Neural progenitor cell (in vitro differentiated cells): ENCODE measurements at places on chromosomes 6 and 20.

GRCh38 chr6:33549196-33549595, 30.9 kb downstream of the BAK1 start:
- DNase-seq: no peak

- no peak for DNase-seq
These were observed 102.2 kb downstream of the ZNF217 start for GRCh38 chr20:53491462-53491861.

- DNase-seq: peak; percentile 34
These were observed 72.4 kb downstream of the ADGRG6 start for GRCh38 chr6:142374091-142374770.

DNA sequence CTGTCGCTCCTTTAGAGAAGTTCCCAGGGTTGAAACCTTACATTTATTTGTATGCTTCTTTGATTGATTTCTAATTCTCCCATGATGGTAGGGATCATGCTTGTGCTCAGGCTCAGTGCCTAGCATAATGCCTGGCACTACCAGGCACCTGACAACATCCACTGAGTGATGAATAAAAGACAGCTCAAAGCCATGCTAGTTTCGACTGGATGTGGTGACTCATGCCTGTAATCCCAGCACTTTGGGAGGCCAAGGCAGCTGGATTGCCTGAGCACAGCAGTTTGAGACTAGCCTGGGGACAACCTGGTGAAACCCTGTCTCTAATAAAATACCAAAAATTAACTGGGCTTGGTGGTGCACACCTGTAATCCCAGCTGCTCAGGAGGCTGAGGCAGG, 11.6 kb upstream of the CD164 start:
- DNase-seq: no peak

DNA sequence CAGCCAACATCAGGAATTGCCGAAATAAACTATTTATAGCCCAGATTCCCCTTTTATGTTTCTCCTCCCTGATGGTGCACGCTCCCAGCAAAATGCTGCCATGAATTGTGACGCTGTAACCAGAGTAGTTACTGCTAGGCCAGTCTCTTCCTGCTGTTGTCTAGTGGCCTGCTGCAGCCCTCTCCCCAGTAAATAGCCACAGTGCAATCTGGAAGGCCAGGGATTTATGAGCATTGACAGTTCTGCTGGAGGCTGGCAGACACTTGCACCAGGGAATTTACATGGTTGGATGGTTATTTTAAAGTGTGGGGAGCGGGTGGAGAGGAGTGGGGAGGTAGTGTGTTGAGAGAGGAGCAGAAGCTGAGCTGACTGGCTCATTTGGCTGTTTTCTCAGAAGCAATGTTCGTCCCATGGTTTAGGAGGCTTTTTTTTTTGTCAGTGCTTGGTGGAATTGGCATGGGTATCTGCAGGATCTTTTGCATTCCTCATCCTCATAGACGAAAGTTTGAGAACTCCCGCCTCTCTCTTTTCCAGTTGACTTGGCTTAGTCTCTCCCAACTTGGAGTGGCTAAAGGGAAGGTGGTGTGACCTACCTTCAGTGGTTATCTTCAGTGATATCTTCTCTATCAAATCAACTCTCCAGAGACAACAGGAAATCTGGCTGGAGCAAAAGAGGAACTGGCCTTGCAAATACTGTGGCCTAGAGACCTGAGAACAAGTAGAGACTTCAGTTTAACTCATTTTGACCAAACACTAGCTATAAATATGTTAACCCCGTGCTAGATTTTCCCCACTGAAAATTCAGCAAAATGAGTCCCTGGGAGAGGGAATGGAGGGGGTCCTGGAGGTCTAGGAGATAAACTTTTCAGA, 99.3 kb upstream of the VSTM2L start:
- DNase-seq: no peak

GRCh38 chr6:16136621-16137450, 8.0 kb downstream of the MYLIP start:
- DNase-seq: no peak

- no peak for DNase-seq
These were observed 2.3 kb downstream of the PLAGL2 start for GRCh38 chr20:32205110-32205842.

- no peak for DNase-seq
These were observed 11.9 kb downstream of the SLX4IP start for GRCh38 chr20:10447028-10447427.

GRCh38 chr6:106027758-106028157, 58.4 kb upstream of the PRDM1 start:
- DNase-seq: peak; percentile 27

GRCh38 chr6:84772428-84773132, 8.2 kb upstream of the TBX18 start:
- DNase-seq: peak; percentile 68

DNA sequence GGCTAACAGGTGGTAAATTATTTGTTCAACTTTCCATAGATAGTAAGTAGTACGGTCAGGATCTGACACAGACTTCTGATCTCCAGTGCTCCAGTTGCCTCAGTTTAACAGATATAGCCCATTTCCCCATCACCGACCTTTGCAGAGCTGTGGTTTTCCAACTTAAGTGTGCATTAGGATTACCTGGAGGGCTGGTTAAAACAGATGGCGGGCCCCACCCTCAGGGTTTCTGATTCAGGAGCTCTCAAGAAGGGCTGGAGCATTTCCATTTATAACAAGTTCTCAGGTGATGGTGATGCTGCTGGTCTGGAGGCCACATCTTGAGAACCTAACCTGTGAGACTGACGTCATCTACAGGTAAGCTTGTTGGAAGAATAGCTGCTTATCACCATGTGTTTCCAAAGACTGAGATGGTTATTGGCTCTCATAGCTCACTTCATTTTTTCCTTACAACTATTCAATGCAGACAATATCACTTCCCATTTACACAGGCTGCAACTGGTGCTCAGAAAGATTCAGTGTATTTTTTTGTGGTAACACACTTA, 360.1 kb upstream of the CHD6 start:
- DNase-seq: no peak

DNA sequence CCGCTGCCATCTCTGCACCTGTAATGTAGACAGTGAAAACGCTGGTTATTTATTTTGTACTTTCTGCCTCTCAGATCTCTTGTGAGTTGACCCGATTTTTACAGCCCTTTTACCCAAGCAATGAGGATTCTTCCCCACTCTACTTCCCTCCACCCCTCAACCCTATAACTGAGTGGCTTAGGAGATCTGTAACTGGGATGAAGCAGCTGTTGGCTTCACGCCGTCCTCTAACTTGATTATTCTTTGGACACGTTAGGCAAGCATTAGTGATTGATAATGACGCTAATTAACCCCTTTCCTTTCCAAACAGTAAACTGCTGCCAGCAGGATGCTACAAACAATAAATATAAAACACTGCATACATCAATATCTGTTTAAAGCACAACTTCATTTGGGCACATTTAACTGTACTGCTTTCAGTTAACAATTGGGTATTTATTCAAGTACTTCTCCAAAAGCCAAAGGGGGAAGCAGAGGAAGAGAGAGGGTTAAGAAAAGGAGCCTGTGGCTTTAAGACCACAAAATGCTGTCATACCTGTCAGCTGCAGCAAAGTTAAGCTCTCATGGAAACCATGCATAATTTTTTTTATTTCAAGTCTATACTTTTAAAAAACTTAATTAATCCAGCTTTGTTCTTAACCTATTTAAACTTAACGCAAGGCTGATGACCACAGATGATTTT, 21.2 kb downstream of the TFAP2A start:
- no peak for DNase-seq

DNA sequence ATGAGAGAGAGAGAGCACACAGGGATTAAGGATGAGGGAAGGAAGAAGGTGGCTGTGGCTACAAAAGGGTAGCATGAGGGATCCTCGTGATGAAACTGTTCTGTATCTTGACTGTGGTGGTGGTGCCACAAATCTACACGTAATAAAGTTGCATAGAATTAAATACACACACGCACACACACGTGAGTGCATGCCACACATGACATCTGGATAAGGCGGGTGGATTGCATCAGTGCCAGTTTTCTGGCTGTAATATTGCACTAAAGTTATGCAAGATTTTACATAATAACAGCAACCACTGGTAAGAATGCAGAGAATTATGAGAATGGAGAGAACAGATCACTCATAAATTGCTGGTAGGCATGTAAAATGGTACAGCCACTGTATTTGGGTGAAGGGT, 16.9 kb upstream of the STK35 start:
- no peak for DNase-seq

DNA sequence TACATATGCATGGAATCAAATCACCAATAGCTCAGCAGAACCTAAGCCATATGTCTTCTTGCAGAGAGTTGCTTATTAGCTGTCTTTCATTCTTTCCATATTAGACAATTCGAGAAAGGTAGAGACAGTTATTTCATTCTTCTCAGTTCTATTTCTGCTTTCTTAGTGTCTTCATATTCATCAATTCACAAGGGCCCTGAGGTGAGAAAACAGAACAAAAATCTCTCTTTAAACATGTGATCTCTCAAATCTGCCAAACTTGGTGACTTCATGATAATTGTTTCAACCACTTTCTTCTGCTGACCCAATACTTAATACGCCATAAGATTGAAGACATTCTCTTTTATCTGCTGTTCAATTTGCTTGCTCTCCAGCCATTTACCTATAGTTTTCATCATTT, 229.7 kb upstream of the MARCKS start:
- DNase-seq: no peak

DNA sequence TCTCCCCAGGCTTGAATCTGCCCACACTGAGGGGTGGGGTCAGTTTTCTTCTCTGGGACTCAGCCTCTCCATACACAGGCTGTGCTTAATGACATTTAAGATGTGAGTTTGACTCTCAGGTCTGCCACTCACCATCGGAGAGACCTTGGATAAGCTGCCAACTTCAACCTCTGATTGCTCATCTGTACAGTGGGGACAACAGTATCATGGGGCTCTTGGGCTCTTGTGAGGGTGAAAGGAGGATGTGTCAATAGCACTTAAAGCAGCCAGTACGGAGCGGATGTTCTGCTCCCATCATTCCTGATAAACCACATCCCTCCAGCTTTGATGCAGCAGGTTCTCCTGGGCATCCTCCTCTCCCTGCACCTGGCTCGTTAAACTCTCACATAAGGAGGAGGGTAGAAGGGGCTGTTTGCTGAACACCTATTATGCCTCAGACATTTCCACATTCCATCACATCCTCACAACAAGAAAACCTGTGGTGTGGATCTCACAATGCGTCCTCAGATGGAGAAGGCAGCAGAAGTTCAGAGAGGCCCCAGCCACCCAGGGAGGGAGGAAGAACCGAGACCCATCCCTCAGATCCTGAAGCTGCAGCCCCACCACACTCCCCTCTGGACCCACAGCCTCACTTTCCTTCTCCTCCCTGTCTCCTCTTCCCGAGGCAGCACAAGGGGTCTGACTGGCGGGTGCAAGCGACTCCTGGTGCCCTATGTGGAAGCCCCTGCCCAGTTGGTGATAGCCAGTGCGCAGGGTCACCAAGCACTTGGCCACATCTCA, 1.9 kb upstream of the PDYN start:
- DNase-seq: no peak

- DNase-seq: no peak
These were observed 76.1 kb upstream of the HSF2 start for GRCh38 chr6:122323361-122323760.

DNA sequence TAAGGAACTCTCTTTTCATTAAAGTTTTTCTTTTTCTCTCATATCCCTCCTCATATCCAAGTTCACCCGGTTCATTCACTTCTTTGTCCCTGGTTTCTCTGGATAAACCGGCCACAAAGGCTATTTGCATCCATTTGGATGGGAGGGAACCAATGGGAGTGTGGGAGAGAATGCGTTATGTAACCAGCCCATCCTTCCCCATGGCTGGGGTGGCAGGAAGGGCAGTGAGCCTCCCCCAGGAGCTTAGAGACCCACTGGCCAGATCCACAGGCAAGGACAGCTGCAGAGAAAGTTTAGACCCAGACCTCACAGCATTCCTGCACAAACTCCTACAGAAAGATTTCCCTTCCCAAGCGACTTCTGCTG, 10.7 kb downstream of the CASS4 start:
- DNase-seq: no peak

DNA sequence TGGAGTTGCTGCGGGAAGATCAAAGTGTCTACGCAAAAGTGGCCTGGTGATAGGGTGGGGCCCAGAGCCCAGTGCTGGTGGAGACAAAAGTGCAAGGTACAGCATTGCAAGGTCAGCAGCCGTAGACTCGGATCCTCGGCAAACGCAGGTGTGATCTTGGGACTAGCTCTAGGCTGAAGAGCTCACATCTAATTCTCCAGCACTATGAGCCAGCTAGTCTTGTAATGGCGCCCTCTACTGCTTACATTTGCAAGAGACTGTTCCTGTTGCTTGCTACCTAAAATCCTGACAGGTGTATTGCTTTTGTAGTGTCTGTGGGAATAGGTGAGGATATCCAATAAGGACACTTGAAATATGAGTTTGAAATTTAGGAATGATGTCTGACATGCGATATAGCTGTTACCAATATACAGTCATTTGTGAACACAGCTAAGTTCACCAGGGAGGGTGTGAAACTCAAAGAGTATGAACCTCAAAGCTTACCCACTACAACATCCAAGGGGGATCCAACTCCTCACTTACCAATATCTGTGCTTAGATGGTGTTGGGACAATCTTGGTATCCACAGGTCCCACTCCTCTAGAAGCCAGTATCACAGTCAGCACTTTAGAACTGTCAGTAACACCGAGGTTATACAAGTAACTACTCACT, 58.4 kb downstream of the PDE7B start:
- peak; percentile 84 for DNase-seq

GRCh38 chr6:143401068-143401446, 49.4 kb downstream of the ADAT2 start:
- DNase-seq: peak; percentile 11

GRCh38 chr20:41969656-41970055, 351.5 kb upstream of the CHD6 start:
- no peak for DNase-seq

DNA sequence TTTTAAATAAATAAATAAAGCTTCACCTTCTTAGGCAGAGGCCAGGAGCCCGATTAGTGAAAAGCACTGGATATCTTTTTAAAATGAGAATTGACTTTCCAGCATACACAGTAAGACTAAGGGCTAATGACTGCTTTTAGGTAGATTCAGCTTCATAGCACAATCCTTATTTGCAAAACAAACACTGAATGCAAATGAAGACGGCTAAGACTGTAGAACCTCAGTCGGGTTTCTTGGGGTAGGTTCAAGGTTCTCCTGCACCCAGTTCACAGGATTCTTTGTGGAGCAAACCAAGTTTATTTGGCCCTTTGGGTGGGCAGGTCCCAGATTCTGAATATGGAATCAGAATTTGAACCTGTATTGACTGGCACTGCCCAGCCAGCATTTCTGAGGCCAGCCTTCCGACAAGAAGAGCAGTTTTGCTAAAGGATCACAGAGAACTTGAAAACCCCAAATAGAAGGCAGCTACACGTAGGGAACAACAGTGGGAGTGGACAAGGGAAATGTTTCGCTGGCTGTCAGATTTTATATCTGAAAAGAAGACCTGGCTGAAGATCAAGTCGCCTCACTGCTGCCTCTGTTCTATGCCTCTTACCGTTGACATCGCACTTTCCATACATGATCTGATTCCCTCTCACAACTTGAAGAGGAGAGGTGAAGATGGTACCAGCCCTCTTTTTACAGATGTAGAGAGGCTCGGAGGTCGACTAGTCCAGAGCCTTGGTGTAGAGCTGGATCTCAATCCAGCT, 8.2 kb downstream of the TRERF1 start:
- no peak for DNase-seq
